Tibial artery (tissue), 4 donors: ENCODE measurements at places on chromosomes 2 and 18.
A peak's percentile ranks its signal among the peaks of the same experiment; 100 is the strongest.

DNA sequence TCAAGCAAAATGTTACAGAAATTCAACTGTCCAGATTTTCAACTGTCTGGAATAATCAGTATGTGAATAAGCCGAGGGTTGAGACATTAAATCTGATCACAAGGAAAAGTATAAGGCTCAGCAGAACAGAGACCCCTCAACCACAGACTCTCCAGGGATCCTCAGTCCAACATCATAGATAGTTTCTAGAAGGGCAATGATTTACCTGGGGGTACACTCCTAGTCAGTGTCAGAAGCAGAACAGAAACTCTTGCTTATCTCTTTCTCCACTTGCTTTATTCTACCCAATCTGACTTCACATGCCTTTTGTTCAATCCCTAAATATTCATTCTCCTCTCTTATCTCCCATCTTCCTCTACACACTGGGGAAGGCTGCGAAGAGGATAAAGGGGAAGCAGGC is 36.4 kb downstream of the ICOS start:
- no peak overlapping the region for H3K27ac ChIP-seq
- no peak for DNase-seq
- H3K4me3 ChIP-seq, result no peak overlapping the region
- no peaks in the 10 kb centered on the region for H3K27me3 ChIP-seq

DNA sequence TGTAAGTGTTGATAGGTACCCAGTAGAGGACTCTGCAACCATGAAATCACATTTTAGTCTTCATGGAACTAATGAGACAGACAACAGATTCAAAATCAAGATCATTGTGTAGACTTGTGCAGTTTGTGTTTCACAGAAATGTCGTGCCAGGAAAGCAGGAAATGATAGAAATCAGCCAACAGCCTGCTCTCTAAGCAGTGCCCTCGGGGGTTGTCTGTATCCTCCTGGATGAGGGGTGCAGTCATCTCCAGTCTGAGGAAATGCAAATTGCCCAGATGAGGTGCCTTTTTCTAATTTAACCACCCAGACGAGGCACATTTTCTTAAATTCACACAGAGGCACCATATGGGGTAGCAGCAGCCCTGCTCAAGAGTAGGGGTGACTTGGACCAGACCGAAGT is 663.1 kb downstream of the XIRP2 start:
- H3K36me3 ChIP-seq, result no peaks in the 10 kb centered on the region
- H3K4me3 ChIP-seq, result no peak overlapping the region
- H3K27ac ChIP-seq, result no peak overlapping the region
- no peak for DNase-seq
- H3K27me3 ChIP-seq, result no peaks in the 10 kb centered on the region
- no peaks in the 10 kb centered on the region for H3K4me1 ChIP-seq

GRCh38 chr2:102258386-102259074 is 52.8 kb upstream of the IL1RL1 start:
- H3K36me3 ChIP-seq, result no peaks in the 10 kb centered on the region
- DNase-seq, result no peak
- no peaks in the 10 kb centered on the region for H3K27me3 ChIP-seq
- no peaks in the 10 kb centered on the region for H3K4me1 ChIP-seq

- H3K4me1 ChIP-seq, result peaks cover 71% of the 10 kb centered on the region
- no peaks in the 10 kb centered on the region for H3K36me3 ChIP-seq
- no peak for DNase-seq
- peak overlapping the region; percentile 68 for H3K27ac ChIP-seq
- no peaks in the 10 kb centered on the region for H3K27me3 ChIP-seq
Observed at GRCh38 chr2:120802158-120802557, 66.5 kb downstream of the GLI2 start.

DNA sequence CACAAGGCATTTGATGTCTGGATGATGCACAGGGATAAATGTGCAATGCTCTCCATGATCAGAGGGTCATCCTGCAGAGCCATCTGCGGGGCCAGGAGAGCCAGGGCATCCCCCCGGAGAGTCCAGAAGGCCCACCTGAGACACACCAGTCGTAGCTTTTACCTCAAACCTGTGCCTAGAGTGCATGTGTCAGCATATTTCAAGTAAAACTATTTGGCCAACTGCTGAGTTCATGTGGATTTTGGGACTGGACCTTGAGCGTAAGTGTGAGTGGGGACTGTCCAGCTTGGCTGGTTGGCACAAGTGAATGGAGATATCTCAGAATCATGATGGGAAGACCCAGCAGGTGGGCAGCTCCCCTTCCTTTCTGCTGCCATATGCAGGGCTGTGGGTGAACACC is 147.8 kb upstream of the TPO start:
- no peak overlapping the region for H3K4me3 ChIP-seq
- H3K4me1 ChIP-seq, result no peaks in the 10 kb centered on the region

DNA sequence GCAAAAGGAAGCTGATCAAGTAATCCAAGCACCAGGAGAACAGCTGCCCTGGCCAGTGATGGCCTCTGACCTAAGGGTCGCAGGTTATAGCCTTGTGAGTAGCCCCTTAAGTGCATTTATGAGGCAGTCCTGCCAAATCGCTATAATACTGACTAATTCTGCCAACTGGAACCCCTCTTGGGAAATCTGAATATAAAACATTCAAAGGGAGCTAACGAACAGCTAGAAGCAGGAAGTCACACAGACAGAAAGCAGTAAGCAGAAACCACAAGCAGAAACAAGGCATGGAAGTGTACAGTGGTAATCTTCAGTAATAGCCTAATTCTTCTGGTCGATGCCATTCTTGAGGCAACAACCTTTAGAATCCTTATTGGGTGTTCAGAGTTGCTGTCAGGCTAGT is 521.3 kb downstream of the METTL4 start:
- H3K27me3 ChIP-seq, result no peaks in the 10 kb centered on the region
- H3K4me1 ChIP-seq, result no peaks in the 10 kb centered on the region
- no peak overlapping the region for H3K27ac ChIP-seq
- no peaks in the 10 kb centered on the region for H3K36me3 ChIP-seq

GRCh38 chr2:236731767-236732580 is 162.3 kb downstream of the ACKR3 start:
- H3K36me3 ChIP-seq, result no peaks in the 10 kb centered on the region
- H3K27me3 ChIP-seq, result no peaks in the 10 kb centered on the region
- no peak overlapping the region for H3K4me3 ChIP-seq
- peak overlapping the region; percentile 73 for H3K27ac ChIP-seq
- H3K4me1 ChIP-seq, result peaks cover 15% of the 10 kb centered on the region

GRCh38 chr2:16115291-16115690 is 174.9 kb downstream of the MYCN start:
- H3K4me1 ChIP-seq, result no peaks in the 10 kb centered on the region
- H3K36me3 ChIP-seq, result no peaks in the 10 kb centered on the region
- no peaks in the 10 kb centered on the region for H3K27me3 ChIP-seq
- no peak overlapping the region for H3K4me3 ChIP-seq

DNA sequence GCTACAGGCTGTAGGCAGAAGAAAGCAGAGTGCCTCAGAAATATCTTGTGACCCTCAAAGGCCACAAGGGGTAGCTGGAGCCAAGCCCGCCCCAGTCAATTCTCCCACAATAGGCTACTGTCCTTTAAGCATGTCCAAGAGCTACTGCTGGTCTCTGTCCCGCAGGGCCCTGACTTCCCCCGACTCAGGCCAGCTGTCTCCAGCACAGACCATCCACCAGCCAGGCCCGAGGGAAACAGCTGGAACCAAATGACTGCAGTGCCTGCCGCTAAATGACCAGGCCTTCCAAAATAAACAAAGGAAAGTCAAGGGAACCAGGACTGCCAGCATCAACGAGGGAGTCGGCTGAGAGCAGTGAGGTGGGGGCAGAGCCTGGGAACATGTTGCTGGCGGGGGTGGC is 36.7 kb downstream of the MCFD2 start:
- peak overlapping the region; percentile 65 for H3K27ac ChIP-seq
- H3K4me1 ChIP-seq, result peaks cover 34% of the 10 kb centered on the region
- H3K36me3 ChIP-seq, result no peaks in the 10 kb centered on the region
- H3K27me3 ChIP-seq, result no peaks in the 10 kb centered on the region
- H3K4me3 ChIP-seq, result no peak overlapping the region

GRCh38 chr2:212904646-212905045 is 246.8 kb downstream of the IKZF2 start:
- no peaks in the 10 kb centered on the region for H3K4me1 ChIP-seq
- no peak for DNase-seq
- H3K27me3 ChIP-seq, result no peaks in the 10 kb centered on the region
- H3K27ac ChIP-seq, result no peak overlapping the region
- no peak overlapping the region for H3K4me3 ChIP-seq
- H3K36me3 ChIP-seq, result no peaks in the 10 kb centered on the region

DNA sequence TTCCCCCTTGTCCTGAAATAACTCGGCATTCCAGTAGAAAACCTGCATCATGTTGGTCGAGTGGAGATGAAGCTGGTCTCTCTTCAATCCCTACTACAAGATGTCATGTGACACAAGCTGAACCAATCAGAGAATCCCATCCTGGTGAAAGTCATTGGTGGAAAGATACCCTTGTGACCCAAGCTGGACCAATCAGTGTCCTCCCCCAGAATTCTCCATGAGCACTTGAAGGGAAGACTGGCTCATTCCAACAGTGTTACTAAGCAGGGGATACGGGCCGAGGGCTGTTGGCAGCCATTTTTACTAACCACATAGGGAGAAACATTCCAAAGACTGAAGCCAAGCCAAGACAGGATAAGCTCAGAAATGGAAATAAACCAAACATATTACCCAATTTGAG is 298.3 kb downstream of the ICOS start:
- no peaks in the 10 kb centered on the region for H3K36me3 ChIP-seq
- no peaks in the 10 kb centered on the region for H3K27me3 ChIP-seq
- H3K4me1 ChIP-seq, result peaks cover 19% of the 10 kb centered on the region
- no peak overlapping the region for H3K4me3 ChIP-seq
- no peak overlapping the region for H3K27ac ChIP-seq
- no peak for DNase-seq

DNA sequence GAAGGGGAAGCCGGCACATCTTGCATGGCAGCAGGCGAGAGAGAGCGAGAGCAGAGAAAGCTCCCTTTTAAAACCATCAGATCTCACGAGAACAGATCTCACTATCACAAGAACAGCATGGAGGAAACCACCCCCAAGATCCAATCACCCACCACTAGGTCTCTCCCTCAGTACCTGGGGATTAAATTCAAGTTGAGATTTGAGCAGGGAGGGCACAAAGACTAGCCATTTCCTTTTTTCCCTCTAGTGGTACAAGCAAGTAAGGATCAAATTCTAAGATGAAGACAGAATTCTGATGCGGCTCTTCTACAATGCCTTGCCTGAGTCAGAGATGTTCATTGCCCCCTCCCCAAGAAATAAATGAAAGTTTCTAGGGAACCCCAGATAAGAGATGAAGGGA is 45.6 kb upstream of the ANKRD44 start:
- no peaks in the 10 kb centered on the region for H3K36me3 ChIP-seq
- H3K27me3 ChIP-seq, result no peaks in the 10 kb centered on the region
- no peaks in the 10 kb centered on the region for H3K4me1 ChIP-seq
- H3K4me3 ChIP-seq, result no peak overlapping the region
- DNase-seq, result no peak

- H3K27me3 ChIP-seq, result no peaks in the 10 kb centered on the region
- H3K4me1 ChIP-seq, result no peaks in the 10 kb centered on the region
- DNase-seq, result no peak
- H3K36me3 ChIP-seq, result no peaks in the 10 kb centered on the region
Observed at GRCh38 chr2:48397846-48398245, 132.1 kb upstream of the STON1 start.

- no peaks in the 10 kb centered on the region for H3K36me3 ChIP-seq
- no peak for DNase-seq
- no peaks in the 10 kb centered on the region for H3K4me1 ChIP-seq
- no peaks in the 10 kb centered on the region for H3K27me3 ChIP-seq
- no peak overlapping the region for H3K4me3 ChIP-seq
Observed at GRCh38 chr18:39188278-39188677, 1622.7 kb upstream of the CELF4 start.

GRCh38 chr18:31099450-31100230 is 2.6 kb downstream of the DSC2 start:
- H3K27me3 ChIP-seq, result no peaks in the 10 kb centered on the region
- H3K27ac ChIP-seq, result no peak overlapping the region
- DNase-seq, result no peak
- H3K4me1 ChIP-seq, result peaks cover 14% of the 10 kb centered on the region
- no peaks in the 10 kb centered on the region for H3K36me3 ChIP-seq

GRCh38 chr2:192127434-192127833 is 67.3 kb downstream of the TMEFF2 start:
- no peaks in the 10 kb centered on the region for H3K4me1 ChIP-seq
- no peaks in the 10 kb centered on the region for H3K36me3 ChIP-seq
- no peak overlapping the region for H3K4me3 ChIP-seq

GRCh38 chr2:53028225-53028624 is 739.4 kb upstream of the CHAC2 start:
- no peak overlapping the region for H3K27ac ChIP-seq
- H3K27me3 ChIP-seq, result no peaks in the 10 kb centered on the region
- H3K36me3 ChIP-seq, result no peaks in the 10 kb centered on the region
- no peak overlapping the region for H3K4me3 ChIP-seq
- no peaks in the 10 kb centered on the region for H3K4me1 ChIP-seq

DNA sequence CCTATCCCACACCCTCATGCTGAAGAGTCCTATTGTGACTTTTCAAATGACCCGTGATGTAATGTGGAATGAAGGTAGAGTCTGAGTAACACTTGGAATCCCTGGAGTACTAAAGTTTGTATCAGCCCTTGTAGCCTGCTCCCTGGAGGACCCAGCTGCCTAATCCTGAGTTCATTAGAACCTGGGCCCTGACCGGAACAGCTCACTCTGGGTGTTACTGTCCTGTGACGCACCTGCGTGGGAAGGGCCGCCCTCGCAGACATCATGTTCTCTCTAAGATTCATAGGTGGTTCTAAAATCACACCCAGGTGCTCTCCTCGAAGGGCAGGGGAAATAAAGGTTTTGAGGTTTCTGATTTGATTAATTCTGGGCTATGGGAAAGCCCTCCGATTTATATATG is 62.3 kb downstream of the NCK2 start:
- H3K4me3 ChIP-seq, result no peak overlapping the region
- no peaks in the 10 kb centered on the region for H3K36me3 ChIP-seq
- DNase-seq, result no peak

DNA sequence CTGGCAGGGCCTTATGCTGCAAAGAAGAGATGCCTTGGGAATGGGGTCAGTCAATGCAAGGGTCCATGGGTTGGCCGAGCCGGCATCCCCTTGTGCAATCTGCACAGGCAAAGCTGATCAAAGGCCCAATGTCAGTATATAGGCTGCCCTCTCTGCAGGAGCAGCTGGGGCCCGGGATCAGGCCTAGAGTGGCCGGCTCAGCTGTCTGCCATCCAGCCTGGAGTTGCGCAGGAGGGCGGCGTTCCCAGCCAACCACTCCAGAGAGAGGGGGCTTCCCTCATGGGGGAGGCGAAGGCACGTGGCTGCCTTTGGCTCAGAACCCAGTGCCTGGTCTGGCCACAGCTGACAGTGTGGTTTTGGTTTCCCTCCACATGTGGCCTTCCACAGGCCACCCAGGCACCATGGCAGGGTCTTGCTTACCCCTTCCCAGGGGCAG is 3.9 kb downstream of the INPP5D start:
- no peaks in the 10 kb centered on the region for H3K36me3 ChIP-seq
- no peak overlapping the region for H3K27ac ChIP-seq
- H3K4me1 ChIP-seq, result no peaks in the 10 kb centered on the region
- DNase-seq, result peak; percentile 56
- H3K4me3 ChIP-seq, result no peak overlapping the region
- H3K27me3 ChIP-seq, result no peaks in the 10 kb centered on the region

- peak overlapping the region; percentile 63 for H3K27ac ChIP-seq
- no peaks in the 10 kb centered on the region for H3K27me3 ChIP-seq
- H3K4me3 ChIP-seq, result no peak overlapping the region
Observed at GRCh38 chr2:29129586-29130281, 14.5 kb downstream of the CLIP4 start.

GRCh38 chr2:1649103-1650084 is 94.9 kb downstream of the PXDN start:
- H3K36me3 ChIP-seq, result peaks cover 38% of the 10 kb centered on the region
- H3K4me1 ChIP-seq, result no peaks in the 10 kb centered on the region
- H3K27ac ChIP-seq, result peak overlapping the region; percentile 17
- no peak for DNase-seq
- no peaks in the 10 kb centered on the region for H3K27me3 ChIP-seq

GRCh38 chr2:201149064-201149820 is 33.3 kb downstream of the CFLAR start:
- no peaks in the 10 kb centered on the region for H3K27me3 ChIP-seq
- no peak overlapping the region for H3K4me3 ChIP-seq
- peak overlapping the region; percentile 5 for H3K27ac ChIP-seq
- DNase-seq, result no peak
